Fibroblast of skin of right biceps (primary cell): ENCODE measurements at places on chromosomes 4 and X.

DNA sequence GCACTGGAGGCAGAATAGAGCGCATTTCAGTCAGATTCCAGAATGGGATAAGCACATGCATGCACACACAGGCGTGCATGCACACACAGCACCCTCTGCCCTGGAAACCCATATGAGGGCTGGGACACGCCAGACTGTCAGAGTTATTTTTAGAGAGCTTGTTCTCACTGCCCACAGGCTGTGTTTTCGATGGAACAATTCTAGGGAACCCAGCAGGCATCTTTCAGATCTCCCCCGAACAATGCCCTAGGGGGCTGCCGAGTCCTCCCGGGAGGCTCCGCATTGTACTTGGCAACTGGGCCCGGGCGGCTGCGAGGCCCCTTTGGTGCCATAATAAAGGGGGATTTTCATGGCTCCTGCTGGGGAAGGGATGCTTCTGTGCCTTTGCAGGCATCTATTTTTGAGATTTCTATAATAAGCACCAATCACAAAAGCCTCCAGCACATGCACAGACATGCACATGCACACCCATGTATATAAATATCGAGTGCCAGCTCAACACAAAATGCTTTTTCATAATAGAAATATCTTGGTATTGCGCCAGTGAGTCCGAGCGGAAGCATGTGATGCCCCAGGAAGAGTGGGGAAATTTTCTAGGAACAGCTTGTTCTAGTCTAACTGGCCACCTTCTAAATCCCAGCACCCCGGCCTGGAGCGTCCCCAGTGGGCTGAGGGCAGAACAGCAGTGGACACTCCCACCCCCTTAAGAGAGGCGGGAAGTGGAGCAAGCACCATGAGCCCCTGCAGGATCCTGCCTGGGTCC, 88.5 kb downstream of the PHKA2 start:
- no peak for DNase-seq

DNA sequence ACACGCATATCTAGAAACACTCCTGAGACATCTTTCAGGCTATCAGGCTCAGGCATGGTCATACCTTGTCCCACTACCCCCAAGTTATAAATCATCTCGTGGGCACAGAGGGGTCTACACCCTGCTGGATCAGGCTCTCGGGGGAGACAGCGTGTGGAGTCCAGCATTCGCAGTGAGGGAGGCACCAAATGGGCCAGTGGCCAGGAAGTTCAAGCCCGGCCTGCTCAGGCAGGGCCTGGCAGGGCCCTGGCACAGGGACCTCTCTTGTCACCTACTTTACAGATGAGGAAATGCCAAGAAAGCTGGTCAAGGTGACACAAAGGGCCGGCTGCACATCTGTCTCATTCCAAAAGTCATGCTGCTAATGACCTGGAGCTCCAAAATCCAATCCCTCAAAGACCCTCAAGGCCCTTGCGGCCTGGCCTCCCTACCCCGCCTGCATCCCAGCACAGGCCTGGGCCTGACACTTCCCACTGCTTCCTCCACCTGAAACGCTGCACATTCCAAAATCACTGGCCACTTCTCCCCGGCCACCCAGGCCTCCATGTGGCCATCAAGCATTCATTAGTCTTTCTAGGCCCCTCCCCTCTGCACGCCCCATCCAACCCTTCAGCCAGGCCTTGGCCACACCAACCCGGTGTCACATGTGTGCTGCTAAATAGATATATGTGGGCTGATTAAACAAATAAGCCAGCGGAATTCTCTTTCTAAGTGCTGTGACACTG, 35.6 kb downstream of the ACOX3 start:
- DNase-seq: no peak

DNA sequence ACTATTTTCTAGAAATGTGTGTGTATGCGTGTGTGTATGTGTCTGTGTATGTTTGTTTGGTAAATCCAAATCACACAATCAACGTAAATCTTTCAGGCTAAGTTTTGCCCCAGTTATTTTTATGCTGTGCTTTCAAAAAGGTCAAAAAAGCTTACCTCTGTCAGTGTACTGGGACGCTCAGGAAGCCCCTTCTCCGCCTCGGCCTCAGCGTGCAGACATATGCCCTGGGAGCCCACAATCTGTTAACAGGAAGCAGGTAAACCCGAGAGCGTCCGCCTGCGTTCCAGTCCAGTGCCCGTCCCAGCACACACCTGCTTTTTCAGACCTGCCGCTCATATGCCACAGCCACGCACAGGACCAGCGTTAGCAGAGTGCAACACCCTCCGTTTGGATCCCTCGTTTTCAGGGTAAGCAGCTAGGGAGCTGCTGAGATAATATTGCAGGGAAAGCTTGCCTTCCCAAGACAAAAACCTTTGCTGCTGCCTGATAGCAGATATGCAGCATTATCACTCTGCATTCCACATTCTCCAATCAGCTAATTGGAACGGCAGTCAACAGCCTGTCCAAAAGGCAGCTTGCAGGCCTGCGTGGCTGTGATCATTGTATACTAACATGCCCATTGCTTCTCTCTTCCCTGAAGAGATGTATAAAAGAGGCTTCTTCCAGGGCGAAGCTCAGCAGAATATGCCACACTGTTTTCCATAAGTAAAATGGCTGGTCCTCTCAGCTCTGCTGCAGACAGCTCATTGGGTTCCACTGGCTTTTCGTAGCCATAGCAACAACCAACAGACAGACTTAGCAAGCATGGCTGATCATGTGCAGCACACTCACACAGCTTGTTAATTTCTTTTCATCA, at the start of gene SORBS2:
TSS of gene SORBS2 (minus strand) at position 686 of the 856 bp plus-strand sequence. CDS start 121,623 bp downstream, outside the sequence.
- peak; percentile 45 for DNase-seq

DNA sequence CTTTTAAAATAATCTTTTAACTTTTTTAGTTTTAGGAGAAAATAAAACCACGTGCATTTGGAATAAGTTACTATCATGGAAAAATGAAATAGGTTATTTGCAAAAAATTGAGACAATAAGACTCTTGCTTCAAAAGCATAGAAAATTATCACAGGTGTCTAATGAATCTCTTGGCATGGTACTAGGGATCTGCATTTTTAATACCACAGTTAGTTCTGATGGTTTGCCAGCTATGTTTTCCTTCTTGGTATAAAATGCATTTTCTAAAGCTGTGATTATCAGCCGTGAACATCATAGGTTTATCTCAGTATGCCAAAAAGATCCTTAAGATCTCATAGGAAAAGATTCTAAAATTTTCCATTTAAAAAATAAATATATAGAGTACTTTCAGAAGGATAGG, 83.9 kb downstream of the RASL11B start:
- DNase-seq: no peak

- no peak for DNase-seq
Measured at GRCh38 chr4:28373191-28373590, 1512.5 kb downstream of the STIM2 start.

DNA sequence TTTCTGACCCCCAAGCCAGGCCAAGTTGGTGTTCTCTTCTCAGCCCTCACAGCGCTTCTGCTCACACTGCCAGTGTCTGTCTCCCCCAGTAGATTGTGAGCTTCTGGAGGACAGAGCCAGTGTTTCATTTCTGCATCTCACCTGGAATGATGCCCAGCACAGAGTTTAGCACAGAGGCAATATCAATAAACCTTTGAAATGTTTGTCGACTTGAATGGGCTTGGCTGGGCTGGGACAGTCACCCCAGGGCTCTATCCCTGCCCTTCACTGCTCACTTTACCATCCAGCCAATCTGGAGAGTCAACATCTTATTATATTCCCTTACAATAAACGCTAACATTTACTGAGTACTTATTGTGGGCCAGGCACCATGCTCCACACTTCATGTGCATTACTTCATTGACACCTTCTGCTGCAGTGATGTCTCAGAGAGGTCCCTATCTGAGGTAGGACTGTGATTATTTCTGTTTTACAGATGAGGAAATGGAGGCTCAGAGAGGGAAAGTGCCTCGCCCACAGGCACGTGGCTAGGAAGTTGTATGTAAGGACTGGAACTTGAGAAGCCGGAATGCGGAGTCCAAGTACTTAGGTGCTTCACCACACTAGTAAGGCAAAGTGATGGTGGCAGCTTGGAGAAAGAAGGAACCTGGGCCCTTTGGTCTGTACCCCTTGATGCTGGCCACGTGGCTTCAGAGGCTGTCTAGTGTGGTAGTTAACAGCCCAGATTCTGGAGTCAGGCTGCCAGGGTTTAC, 19.5 kb downstream of the EFNB1 start:
- DNase-seq: no peak

GRCh38 chr4:76459291-76459723, 24.3 kb downstream of the SHROOM3 start:
- peak; percentile 91 for DNase-seq

DNA sequence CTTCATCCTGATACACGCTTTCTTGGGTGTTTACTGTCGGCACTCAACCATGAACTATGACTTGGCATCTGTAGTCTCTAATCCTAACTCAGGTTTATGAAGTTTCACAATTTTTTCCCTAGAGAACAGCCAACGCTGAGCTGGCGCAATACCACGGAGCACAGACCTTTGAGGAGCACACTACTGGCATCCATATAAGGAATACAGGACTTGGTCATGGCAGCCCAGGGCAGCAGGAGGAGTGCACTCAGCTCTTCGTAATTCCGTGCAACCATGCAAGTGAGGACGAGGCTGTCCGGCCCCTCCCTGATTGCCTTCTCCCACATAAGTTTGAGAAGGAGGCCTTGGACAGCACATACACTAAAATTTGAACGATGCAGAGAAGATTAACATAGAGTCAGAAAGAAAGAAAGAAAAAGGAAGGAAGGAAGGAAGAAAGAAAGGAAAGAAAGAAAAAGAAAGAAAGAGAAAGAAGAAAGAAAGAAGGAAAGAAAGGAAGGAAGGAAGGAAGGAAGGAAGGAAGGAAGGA, 41.0 kb upstream of the PDLIM5 start:
- peak; percentile 64 for DNase-seq

GRCh38 chr4:96523611-96524010, 683.7 kb downstream of the PDHA2 start:
- DNase-seq: no peak

GRCh38 chr4:76313547-76313946, 7.0 kb downstream of the STBD1 start:
- no peak for DNase-seq

DNA sequence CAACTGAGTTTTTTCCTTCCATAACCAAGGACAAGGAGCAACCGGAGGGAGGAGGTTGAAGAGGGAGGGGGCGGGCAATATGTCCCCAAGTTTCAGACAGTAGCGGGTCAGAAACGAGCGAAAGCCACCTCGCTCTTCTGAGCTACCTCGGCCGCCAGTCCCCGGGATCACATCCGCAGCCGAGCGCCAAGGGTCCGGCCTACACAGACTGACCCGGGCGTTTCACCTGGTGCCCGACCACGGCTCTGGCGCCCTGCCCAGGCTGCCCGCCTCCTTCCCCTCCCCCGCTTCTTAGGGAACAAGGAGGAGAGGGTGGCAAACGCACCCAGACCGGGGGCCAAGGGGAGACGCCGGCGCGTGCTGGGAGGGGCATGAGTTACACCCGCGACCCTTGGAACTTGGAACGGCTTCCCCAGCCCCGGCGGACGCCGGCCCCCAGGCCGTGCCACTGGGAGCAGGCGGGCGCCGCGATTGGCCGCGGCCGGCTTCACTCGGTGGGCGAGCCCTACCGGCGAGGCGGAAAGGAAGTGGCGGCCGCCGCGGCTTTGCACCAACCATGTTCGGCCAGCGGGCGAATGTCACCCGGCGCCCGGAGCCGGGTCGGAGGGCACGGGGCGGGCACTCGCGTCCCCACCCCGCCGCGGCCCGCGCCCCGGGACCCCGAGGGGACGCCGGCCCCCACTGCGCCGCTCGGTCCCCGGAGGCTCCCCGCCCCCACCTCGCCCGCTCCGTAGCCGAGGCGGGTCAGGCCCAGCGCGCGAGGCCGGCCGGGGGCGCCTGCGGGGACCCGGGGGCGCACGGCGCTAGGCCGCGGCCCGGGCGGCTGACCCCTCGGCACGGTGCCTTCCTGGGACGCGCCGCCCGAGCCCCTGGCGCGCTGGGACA, 1.5 kb downstream of the IRF2 start:
- peak; percentile 64 for DNase-seq

DNA sequence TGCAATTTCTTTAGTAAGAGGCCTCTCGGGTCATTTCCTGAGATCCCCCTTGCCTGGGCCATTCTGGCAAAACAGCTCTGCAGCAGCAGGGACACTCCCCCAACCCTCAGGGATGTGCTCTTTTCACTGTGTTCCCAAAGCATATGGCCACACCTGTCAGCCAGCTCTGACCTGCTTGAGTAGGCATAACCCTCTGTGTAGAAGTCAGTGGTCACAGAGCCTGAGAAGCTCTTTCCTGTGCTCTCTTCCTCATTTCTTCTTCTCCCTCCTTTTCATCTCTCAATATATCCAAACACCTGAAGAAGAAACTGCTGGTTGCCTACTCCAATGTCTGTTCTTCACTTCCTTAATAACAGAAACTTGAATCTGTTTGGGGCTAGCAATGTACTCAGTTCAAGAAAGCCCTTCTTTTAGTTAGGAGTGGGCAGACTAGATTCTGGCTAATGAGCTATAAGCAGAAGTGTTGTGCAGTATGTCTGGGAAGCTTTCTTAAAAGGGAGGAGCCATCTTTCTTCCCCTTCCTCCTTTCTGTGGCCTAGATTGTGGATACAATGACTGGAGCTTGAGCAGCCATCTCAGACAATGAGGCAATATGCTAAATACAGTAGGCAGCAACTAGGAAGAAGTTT, 73.3 kb downstream of the PRPS1 start:
- no peak for DNase-seq

GRCh38 chr4:1465173-1466033, 59.2 kb upstream of the NKX1-1 start:
- no peak for DNase-seq

DNA sequence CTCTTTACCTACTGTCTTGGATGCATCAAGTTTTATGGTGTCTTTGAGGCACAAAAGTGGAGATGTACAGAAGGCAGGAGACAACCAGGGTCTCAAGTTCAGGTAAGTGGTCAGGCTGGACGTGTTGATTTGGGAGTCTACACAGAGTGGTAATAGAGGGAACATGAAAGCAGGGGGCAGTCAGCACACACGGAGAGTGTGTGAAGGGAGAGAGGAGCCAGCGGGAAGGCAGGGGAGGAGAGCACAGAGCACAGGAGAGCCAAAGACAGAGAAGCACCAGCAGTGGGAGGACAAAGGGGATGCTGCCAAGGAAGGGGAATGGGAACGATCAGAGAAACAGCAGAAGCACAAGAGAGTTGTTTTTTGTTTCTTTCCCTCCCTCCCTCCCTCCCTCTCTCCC, 32.9 kb downstream of the TMEM150C start:
- DNase-seq: no peak

DNA sequence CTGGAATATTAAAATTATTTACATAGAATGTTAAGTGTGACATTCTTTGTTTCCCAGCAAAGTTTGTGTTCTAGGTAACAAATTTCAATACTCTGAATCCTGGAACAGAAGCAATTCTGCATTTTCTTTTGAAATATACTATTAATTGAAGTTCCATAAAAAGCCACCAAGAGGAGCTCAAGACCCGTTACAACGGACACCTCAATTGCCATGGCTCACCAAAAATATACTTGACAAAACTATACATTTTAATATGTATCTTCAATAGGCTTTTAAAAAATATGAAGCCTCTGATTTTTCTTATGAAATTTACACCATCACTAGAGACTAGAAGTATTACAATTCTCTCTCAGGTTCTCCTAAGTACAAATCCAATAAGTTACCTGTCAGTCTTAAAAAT, 111.4 kb downstream of the NYX start:
- DNase-seq: peak; percentile 26
